ENCODE measurements at places on chromosomes 5 and 9.

DNA sequence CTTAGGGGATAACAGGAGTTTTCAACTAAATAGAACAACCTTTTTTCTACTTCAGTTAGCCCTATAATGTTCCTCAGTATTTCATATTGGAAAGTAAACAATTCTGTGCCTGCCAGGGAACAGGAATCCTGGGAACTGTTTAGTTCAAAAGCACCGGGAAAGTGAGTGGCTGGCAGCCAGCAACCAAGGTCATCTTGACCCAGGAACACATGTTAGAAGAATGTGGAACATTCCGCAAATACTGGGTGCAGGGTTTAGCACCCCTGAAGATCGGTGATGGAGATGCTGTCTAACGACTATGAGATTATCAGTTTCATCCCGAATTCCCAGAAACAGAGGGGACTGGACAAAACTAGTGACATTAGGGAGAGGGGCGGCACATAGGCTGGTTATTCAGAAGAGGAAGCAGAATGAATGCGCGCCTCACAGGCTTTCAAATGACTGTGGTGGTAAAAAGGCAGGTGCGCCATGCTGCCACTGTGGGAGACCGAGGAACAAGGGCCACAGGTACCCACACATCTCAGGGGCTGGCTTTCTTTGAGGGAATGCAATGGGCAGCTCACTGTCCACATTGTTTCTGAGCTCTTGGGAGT is 51.2 kb downstream of the IPPK start:
- DNase-seq: no peak

DNA sequence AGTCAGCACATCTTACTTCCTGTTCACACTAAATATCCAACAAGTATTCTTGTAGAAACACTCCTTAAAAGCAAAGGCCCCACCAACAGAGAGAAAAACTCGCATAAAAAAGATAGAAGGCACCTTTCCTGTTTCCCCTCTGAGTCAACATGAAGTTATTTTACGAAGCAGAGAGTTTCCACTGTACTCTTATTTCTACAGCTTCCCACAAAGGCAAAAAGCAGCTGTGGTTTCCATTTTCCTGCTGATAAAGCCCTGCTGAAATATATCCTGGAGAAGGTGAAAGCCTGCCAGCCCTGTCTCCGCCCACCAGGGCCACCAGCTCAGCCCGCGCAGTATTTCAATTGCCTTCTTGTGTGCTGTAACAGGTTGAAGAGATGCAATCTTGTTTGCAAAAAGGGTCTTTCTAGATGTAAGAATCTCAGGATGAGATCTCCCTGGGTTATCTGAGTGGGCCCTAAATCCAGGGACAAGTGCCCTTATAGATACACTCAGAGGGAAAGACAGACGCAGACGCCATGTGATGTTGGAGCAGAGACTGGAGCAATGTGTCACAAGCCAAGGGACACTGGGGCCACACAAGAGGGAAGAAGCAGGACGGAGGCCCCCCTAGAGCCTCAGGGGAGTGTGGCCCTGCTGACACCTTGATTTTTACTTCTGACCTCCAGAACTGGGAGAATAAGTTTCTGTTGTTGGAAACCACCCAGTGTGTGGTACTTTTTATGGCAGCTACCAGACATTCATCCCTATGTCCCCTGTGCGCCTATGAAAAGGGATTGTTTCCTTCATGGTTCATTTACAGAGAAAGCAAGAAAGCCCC is 19.9 kb downstream of the SEMA4D start:
- DNase-seq: peak; percentile 57

GRCh38 chr9:76355886-76356285 is 38.3 kb downstream of the RFK start:
- no peak for DNase-seq

GRCh38 chr5:173547579-173547978 is 68.9 kb downstream of the BOD1 start:
- DNase-seq: no peak

DNA sequence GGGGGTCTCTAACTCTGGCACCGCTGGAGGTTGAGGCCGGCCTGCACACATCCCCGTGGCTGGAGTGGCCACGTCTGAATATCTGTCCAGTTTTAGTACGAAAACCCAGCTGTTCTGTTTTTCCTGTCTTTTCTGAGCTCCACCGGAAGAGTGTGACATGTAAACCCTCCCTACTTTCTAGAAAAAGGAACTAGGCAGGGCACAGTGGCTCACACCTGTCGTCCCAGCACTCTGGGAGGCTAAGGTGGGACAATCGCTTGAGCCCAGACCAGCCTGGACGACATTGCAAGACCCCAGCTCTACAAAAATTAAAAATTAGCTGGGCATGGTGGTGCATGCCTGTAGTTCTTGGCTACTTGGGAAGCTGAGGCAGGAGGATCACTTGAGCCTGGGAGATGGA is 8.2 kb upstream of the PHYKPL start:
- no peak for DNase-seq

- DNase-seq: no peak
These were observed 15.4 kb upstream of the UBAP1 start for GRCh38 chr9:34163434-34163833.

- no peak for DNase-seq
These were observed 30.4 kb downstream of the FBXW11 start for GRCh38 chr5:171975877-171976667.

- no peak for DNase-seq
These were observed 133.4 kb downstream of the DAB2IP start for GRCh38 chr9:121784731-121785411.

GRCh38 chr9:108486831-108487230 is 369.0 kb downstream of the ACTL7B start:
- DNase-seq: no peak

DNA sequence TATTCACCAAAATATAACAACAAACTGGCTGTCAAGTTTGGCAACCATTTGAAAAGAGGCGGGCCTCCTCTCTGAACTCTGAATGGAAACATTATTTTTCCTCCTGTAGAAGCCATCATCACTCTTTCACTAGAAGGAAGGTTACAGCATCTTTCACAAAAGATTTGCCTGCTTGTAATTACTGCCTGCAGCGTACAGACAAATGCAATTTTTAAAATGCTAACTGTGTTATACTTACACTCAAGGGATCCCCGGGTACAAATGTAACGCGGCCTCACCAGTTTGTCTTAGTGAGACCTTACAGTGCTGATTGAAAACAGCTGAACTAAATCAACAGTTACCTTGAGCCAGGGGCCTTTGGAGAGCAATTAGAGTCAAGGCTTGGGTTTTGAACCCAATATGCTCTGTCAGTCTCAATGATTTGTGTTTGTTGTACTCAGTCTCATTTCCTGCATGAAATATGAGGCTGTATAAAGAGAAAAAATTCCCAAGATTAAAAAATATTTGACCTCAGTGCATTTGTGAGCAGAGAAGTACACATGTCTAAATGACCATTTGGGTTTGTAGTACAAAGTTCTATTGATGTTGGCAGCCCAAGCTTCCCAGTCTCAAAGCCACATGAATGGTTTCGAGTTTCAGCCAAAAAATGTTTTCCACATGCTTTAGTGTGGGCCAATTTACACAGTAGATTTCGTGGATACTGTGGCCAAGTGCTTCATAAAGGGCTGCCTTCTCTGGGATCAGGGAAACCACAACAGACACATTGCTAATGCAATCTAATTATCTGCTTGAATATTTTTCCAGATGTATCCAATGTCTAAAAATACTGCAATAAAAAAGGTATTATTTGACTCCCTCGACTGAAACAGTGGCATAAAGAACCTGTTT is 500.0 kb downstream of the SPATA31D1 start:
- no peak for DNase-seq

DNA sequence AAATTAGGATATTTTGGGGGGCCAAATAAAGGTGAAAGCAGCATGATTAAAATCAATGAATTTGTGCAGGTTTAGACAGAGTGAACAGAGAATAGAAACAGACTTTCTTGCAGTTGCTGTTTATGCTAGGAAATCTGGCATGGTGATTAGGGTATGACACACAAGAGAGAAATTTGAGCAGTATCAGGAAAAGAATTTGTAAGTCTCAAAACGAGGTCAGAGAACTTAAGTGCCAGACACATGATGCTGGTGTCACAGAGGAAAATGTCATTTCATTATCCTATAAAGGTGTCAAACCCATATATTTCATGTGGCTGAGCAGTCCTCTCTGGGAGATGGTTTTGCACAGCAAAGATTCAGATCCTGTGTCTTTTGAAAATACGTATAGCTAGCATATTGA is 15.7 kb downstream of the LVRN start:
- no peak for DNase-seq

DNA sequence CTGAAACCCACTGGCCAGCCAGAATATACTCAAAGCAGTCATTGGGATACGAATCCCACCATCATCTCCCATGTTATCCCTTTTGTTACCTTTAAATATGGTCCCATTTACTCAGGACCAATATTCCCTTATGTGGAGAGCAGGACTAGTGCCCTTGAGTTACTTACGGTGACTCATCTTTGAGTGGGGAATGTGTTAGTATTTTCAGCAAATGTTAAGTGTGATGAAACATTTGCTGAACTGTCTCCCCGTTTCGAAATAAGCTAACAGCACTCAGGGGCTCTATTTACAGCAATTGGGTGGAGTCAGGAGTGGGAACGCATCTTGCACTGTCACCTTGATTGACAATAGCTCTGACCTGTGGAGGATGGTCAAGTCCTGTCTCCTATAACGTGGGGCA is 67.4 kb downstream of the CTSL start:
- DNase-seq: no peak

- DNase-seq: no peak
These were observed 101.8 kb downstream of the CAMSAP1 start for GRCh38 chr9:135805422-135806022.

DNA sequence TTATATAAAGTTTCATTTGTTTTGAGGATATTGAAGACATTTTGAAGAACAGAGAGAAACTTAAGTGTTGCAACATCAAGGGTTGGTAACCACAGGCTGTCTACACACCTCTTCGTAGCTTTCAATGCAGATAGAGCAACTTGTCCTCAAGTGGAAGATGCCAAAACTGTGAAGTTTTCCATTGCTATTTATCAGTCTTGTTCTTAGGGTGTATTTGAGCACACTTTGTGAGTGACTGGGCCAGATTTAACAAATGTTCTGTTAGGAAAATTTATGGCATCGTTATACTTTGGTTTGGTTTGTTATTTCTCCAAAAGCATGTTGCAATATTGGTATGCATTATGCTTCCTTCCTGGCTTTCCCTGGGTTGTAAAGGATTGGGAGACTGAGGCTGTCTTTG is 31.6 kb downstream of the NNT start:
- no peak for DNase-seq

GRCh38 chr5:154197801-154198491 is 7.4 kb downstream of the GALNT10 start:
- DNase-seq: peak; percentile 45

DNA sequence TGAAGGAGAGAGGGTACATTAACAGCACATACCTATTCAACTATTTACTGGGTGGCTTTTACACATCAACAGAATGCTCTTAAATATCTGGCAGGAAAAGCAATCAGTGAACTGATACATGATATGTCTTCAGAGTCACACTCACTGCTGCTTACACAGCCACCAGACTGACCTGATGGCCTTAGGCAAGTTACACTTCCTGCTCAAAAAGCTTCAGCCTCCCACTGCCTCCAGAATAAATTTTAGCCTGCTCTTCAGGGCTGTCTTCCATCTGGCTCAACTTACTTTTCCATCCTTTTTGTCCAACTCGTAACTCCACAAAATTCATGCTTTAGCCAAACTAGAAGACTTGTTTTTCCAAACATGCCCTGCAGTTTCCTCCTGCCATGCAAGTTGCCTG is 10.7 kb downstream of the LOX start:
- no peak for DNase-seq

DNA sequence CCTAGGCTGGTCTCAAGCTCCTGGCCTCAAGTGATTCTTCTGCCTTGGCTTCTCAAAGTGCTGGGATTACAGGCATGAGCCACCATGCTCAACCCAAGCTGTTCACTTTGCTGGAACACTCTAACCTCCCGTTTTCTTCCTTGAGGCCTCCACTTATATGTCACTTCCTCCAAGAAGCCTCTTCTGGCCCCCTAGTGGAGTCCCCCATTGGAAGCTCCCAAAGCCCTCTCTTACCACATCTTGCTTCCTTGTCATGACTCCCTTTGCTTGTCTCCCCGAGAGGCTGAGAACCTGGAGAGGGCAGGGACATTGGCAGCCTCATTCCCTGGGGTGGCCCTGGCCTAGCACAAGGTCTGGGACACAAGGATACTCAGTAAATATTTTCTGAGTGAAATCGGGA is 80.8 kb downstream of the PDE6A start:
- DNase-seq: no peak

DNA sequence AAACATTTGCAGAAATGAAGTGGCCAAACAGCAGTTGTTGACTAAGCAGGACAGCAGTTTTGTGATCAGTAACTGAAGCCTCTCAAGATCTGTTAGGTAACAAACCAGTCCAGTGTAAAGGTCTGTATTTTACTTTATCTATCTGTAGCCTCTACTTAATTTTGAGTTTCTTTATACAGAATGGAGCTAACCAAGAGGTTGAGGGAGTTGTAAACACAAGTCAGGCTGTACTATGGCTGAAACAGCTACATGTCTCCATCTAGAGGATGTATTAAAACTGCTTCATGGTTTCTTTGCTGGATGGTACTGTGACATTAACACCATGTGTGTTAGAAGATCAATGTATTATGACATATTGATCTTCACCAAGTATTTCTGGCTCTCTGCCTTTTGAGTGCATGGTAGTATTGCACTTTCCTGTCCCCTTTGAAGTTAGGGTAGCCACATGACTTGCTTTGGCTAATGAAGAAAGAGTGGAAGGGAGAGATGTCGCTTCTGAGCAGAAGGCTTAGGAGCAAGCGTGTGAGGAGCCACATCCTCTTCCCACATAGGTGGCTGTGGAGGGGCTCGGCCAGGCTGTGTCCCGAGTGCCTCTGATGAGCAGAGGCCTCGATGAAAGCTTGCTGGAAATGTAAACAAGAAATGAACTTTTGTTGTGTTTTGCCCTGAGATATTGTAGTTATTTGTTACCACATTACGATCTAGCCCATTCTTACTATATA is 105.6 kb upstream of the PCA3 start:
- no peak for DNase-seq

DNA sequence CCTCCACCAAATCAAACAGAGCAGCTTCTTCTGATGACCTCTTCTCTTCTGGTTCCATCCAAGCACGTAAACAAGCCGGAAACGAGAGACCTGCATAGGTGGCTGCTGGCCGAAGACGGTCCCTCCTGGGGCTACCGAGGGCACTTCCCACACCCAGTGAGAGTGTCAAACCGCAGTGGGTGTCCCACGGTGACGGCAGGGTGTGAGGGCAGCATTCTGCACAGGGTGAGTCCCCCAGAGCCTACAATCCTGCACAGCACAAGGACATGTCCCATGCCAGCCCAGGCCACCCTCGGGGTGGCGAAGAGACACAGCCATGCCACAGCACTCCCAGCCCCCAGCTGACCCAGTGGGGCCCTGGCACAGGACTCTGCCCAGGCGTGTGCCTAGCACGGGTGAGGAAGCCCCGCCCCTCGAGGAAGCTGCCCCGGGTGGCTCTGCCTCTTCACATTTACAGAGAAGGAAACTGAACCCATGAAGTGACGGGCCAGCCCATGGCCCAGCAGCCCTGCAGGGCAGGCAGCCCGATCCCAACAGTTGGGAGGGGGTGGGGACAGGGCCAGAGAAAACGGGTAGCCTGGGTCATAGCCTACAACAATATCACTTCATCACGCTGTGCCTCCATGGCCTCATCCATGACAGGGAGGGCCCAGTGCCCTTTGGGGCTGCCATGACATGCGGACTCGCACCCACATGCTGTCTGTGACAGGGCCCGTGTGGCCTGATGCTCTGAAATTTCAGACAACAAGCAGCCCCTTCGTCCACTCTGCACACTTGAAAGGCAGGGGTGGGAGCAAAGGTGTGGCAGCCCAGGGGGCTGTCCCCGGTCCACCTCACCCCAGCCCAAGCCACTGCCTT is 43.2 kb downstream of the SEMA4D start:
- no peak for DNase-seq

All from stimulated activated CD8-positive, alpha-beta memory T cell treated with anti-CD3 and anti-CD28 coated beads, Interleukin-4, amount 100 ng/mL, for 1 hour (primary cell).